ENCODE measurements at places on chromosomes 7 and 10.

GRCh38 chr7:587767-588166, 68.1 kb upstream of the PDGFA start:
- no peak for DNase-seq

DNA sequence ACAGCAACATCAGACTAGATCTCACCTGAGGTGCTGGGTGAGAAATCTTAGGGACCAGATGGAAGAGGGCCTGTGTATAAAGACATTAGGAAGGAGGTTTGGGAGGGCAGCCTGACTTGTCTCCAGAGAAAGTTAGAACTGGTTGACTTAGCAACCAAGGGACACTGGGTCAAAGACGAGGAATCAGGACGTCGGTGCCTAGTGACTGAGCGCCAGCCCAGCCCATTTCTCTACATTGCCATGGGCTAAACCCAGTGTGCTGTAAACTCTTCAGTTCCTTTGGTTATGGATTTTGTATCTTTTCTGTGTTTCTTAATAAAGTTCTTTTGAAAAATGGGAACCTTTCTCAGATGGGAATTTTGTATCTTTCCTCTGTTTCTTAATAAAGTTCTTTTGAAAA, 12.3 kb downstream of the TRIM56 start:
- no peak for DNase-seq

DNA sequence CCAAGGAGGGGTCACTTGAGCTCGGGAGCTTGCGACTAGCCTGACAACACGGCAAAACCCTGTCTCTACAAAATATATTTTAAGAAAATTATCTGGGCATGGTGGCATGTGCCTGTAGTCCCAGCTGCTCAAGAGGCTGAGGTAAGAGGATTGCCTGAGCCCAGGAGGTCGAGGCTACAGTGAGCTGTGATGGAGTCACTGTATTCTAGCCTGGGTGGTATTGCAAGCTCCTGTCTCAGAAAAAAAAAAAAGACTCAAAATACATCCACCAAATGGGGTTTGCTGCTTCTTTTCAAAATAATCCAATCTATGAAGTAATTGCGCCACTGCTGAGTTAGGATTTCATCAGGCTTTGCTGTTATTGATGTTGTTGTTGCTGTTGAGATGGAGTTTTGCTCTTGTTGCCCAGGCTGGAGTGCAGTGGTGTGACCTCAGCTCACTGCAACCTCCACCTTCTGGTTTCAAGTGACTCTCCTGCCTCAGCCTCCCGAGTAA, 11.1 kb upstream of the VIM start:
- DNase-seq: no peak

DNA sequence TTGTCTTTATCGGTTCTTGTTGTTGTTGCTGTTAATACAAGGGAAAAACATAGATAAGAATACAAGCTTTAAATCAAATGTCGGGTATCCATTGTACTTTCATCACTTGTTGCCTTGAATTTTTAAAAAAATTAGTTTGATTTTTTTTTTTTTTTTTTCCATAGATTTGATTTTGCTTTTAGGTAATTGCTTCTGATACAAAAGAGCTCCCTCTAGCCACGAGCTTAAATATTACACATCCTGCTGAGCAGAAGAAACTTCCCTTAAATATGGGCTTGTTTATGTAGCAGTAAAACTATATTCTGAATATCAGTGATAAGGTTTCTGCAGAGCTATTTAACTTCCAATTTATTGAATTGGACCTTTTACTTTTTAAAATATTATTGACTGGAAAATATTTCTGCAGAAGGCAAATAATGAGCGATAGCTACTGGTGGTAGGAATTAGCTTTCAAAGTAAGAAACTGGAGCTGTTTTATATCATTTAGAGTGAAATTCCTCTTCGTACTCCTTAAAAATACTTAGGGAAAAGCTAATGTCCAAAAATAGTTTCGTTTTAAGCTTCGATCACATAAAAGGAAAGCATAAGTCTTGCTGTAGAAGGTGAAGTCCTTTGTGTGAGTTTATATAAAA, 216.9 kb downstream of the POLR1F start:
- DNase-seq: peak; percentile 17

DNA sequence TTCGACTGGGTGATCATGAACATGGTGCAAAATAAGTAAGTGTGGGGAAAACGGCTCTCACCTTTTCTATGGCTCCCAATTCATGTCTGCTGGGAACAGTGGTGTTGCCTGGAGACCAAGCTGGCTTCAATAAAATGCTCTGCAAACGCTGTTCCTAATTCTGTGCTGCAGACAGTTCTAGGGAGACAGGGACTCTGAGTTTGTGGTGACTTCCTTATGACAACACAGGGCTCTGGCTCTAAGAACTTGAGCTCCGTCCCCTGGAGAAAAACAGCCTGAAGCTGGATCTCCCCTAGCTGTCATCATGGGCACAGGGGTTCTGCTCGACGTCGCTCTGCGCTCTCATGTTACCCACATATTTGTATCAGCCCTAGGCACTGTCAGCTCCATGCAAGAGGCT, 61.0 kb upstream of the INSYN2A start:
- no peak for DNase-seq

DNA sequence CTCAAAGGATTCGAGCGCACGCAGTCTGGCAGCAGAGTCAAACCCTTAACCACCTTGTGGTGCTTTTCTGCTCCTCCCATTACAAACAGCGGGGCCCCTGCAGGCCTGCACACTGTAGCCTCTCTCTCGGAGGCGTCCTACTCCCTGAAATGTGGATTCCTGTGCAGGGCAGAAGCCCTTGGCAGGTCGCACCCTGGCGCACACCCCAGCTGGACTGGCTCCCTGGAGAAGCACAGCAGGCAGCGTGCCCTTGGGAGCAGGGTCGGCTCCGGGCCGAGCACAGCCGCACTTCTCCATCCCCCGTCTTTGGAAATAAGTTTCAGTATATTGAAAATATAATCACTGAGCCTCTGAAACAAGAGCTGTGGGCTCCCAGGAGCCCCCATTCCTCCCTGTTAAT, 144.1 kb downstream of the C10orf105 start:
- no peak for DNase-seq

GRCh38 chr10:124730790-124731189, 13.4 kb downstream of the FAM53B start:
- DNase-seq: no peak

DNA sequence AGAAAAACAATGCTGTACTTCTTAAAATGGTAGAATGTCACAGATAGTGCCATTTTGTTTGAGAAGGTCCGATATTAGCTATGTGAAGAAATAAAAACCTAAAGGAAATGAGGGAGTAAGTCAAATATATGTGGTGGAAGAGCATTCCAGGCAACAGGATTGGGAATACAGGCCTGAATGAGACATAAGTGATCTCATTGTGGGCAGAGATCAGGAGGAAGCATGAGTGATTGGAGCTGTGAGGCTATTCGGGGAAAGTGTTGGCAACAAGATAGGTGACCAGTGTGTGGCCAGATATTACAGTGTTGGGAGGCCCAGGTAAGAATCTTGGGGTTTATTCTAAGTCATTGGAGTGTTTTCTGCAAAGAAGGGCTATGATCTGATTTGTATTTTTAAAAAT, 41.3 kb upstream of the AGMO start:
- DNase-seq: no peak

- no peak for DNase-seq
Observed at GRCh38 chr7:42699380-42700178, 212.3 kb downstream of the C7orf25 start.

GRCh38 chr7:91892821-91893340, 12.4 kb upstream of the MTERF1 start:
- peak; percentile 36 for DNase-seq

DNA sequence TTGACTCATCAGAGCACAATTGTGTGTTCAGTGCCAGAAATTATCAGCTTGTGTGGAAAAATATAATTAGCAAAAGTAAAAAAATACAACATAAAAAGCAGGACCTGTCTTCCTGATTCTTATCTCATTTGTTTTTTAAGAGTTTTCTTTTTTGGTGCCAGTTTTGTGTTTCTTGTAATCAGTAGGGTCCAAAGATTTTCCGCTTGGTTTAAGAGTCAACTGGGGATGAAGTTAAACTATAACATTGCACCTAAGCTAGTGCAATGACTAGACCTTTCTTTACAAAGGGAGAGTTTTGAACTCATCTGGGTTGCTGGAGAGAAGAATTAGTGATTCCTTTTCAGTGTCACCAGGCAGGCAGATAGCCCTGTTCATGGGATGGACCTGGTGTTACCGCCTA, 113.4 kb downstream of the PLPP4 start:
- no peak for DNase-seq

GRCh38 chr7:158876984-158877383, 20.6 kb downstream of the DYNC2I1 start:
- no peak for DNase-seq

DNA sequence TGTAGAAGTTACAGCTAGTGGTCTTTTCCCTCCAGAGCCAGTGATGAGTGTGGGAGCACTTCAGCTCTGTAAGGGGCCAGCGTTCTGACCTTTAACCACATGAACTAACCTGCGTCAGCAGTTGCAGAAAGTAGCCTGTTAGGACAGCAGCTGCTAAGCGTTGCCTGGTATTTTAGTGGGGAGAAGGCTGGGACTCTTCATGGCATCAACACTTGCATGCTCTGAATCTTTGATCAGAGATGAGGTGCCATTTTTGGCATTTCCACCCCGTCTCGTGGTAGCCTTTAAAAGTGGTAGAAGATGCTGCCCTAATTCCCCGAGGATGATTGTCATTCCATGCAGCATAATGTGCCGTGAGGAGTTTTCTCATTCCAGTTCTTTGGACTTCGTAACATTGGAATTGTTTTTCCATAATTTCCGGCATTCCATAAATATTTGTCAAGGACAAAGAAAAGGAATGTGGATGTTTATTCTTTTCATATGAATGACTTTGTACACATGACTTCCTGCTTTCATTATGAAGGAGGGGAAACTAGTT, 92.2 kb downstream of the AVL9 start:
- no peak for DNase-seq

GRCh38 chr7:6209340-6209739, 63.1 kb downstream of the CYTH3 start:
- no peak for DNase-seq

- no peak for DNase-seq
Observed at GRCh38 chr7:111320133-111320532, 229.2 kb downstream of the LRRN3 start.

DNA sequence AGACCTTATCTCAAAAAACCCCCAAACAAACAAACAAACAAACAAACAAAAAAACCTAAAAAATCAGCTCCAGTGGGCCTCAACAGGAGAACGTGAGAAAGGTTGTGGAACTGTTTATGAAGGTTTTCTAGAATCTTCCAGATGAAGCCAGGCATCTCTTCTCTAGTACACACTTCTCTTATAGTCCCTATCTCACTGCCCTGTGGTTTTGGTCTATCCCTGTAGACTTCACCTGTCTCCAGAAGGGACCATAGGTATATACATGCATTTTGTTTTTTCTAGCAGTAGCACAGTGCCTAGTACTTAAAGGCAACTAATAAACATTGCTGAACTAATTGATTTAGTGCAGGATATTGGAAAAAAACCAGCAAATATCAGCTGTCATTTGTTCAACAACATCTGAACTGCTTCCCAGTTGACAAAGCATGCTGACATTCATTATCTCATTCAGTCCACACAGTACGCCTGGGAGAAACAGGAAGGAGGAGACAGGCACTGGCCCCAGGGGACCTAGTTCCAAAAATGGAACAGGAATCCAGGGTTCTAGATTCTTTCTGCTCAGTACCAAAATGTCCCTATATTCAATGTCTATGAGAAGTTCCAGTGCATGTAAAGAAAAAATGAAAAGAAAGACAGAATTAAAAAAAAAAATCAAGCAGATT, 59.8 kb downstream of the C10orf67 start:
- no peak for DNase-seq

DNA sequence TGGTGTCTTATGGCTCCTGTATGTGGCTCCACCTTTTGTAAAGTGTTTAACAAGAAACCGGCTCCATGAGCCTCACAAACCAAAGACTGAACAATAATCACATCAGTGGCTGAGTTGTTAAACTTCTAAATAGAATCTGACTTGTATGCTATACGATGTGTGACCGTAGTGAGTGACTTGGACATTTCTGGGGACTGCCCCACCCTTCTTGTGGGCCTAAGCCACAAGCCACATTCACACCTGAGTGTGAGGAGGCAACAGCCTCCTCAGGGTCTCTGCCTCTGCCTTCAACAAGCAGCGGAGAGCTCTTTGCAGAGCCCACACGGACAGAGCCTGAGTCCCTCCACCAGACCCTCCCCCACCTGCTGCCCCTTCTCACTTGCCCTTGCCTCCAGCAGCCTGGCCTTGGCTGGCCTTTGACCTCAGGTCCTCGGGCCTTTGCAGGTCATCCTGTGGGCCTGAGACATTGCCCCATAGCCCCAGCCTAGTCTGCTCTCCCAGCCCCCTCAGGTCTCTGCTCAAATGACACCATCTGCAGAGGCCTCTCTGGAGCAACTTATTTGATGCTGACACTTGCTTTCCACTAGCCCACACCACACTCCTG, 156.8 kb upstream of the TNS3 start:
- DNase-seq: no peak

DNA sequence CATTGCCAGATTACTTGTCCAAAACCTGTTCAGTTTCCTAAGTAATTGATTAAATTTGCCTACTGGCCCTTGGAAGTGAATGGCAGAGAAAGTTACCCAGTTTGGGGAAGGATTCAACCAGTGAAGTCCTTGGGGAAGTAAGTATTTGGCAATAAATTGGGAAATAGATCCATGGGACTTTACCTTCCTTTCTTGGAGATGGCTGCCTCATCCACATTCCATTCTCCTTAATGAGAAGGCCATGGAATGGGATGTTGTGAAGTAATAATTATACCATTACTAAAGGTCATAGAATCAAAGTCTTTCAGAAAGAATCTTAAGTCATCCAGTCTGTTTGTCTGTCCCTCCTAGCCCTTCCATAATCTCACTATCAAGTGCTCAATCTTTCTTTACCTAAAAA, 4.5 kb upstream of the COPG2 start:
- DNase-seq: no peak

GRCh38 chr7:69436946-69437345, 161.3 kb upstream of the AUTS2 start:
- DNase-seq: no peak

DNA sequence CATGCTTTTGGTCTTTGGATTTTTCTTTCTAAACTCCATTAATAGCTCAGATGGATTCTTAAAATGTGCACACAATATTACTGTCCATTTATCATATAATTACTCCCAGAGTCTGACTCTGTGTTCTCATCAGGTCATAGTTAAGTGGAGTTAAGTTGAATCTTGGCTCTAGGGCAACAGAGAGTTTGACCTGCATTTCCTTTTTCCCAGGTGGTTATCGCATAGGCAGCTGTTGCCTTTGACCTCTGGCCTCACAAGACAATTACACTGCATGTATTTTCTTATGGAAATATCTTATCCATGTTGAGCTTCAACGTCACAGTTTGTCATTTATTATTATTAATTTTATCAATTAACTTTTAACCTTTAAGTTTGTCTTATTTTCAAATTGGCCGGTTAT, 237.5 kb upstream of the HGF start:
- no peak for DNase-seq
